NCI-H1048 (cell line): ENCODE measurements at places on chromosomes 6 and 20.

DNA sequence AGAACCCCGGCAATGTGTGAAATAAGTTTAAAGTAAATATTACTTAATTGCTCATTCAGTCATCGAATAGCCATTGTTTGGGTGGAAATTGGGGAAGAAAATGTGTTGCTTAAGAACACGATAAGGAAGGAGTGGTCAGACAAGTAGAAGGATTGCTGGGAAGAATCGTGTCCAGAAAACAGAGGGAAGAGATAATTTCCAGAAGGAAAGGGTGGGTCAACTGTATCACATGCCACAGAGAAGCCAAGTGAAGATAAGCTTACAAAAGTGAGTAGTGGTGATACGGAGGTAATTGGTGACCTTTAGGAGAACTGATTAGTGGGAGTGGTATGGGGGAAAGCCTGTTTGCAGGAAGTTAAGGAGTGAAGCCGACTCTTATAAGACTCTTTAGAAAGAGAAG lies 306.2 kb downstream of the SOX4 start:
- DNase-seq: no peak

DNA sequence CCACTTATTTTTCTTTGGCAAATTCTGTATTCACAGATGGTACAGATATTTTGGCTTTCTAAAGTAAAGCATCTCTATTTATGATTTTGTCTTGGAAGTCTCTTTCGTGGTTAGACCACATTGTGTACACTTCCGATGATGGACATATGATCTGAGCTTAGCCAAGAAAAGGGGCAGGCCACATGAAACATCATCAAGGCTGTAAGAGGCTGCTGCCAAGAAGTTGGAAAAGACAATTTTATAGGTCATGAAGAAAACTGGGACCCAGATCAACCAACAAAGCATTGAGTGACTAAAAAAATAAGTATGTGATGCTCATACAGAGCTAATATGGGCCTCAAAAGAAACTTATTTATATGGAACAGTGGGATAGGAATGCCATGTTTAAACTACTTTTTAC lies 266.4 kb downstream of the HAO1 start:
- DNase-seq: no peak

DNA sequence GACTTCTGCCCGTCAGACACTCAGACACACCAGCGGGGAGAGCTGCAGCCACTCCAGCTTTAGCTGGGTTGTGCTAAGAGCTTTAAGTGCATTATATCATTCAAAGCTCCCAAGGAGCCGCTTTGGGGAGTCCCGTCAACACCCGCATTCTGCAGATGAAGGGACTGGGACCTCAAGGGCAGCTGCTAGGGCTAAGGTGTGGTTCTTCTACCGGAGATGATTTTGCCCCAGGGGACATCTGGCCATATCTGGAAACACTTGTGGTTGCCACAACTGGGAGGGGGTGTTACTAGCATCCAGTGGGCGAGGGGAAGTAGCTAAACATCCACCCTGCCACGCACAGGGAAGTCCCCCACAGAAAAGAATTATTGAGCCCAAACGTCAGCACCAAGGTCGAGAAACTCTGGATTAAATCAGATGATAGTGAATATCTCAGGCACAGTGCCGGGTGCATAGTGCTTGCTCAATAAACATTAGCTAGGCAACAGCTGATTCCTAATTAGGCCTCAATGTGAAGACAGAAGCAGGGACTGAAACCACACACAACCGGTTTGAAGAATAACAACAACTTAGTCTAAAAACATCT lies 29.6 kb downstream of the PMEPA1 start:
- no peak for DNase-seq

DNA sequence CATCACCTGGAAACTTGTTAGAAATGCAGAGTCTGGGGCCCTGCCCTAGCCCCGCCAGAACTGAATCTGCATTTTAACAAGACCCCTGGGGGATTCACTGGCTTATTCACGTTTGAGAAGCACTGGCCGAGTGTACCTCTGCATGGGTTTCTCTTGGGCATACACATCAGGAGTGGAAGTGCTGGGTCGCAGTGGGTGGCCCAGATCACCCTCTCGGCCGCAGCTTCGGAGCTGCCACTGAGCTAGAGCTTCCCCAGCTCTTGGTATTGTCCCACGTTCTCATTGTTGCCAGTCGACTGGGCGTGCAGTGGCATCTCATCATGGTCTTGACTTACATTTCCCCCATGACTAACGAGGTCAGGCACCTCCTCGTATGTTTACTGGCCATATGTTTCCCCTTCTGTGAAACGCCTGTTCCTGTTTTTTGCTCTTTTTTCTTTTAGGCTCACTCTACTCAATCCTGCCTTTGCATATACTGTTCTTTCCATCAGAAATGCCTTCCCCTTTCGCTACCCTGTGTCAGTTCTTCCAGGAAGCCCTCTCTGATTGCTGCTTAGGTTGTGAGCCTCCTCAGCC lies 3.0 kb upstream of the DLGAP4 start:
- no peak for DNase-seq

DNA sequence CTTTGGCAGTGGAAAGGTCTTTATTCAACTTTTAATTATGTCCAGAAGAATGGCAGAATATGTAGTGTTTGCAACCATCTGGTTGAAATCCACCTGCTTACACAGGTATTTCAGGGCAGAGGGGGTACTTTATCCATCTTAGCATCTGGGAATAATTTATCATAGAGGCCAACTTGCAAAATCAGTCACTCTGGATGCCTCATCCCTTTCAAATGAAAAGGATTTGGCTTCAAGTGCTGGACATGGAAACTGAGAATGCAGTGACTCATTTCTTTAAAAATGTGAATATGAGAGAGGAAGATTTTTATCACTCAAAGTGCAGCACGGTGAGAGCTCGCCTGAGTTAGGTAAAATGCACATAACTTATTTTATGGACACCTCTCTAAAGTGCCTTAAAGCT lies 758.3 kb downstream of the KIF16B start:
- DNase-seq: no peak

- no peak for DNase-seq
Observed at GRCh38 chr6:104908031-104908887, 48.5 kb upstream of the HACE1 start.

- no peak for DNase-seq
Observed at GRCh38 chr6:138257638-138258040, 39.3 kb upstream of the PBOV1 start.

- no peak for DNase-seq
Observed at GRCh38 chr6:85421972-85422371, 27.9 kb upstream of the NT5E start.

DNA sequence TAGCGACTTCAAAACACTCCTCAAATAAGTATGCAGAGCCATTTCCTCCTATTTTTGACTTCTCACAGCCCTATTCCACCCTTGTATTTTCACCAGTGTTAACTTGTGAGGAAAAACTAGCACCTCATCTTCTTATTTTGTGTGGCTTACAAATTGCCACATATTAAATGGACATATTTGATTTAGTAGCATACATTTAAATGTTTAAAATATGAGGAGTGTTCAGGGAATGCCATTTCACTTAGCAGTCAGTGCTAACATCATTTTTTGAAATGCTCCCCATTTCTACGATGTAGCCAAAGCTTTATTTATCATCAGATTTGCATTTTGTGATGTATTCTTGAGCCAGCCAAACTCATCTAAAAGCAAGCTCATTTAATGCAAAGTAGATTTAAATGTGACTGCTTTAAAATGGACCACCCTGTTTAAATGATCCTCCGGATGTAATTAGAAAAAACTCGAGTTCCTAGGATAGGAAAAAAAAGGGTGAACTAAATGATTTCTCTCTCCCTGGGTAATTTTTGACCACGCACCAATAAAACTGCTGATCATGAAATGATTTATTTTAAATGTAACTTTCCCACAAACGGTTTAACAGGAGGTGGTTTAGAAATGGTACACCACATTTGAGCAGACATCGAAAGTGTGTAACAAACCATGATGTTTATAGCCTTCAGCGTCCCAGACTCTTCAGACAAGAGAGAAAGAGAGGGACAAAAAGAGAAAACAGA lies 172.6 kb downstream of the CD83 start:
- DNase-seq: peak; percentile 28

GRCh38 chr6:52055451-52055850 lies 32.0 kb downstream of the PKHD1 start:
- DNase-seq: no peak

DNA sequence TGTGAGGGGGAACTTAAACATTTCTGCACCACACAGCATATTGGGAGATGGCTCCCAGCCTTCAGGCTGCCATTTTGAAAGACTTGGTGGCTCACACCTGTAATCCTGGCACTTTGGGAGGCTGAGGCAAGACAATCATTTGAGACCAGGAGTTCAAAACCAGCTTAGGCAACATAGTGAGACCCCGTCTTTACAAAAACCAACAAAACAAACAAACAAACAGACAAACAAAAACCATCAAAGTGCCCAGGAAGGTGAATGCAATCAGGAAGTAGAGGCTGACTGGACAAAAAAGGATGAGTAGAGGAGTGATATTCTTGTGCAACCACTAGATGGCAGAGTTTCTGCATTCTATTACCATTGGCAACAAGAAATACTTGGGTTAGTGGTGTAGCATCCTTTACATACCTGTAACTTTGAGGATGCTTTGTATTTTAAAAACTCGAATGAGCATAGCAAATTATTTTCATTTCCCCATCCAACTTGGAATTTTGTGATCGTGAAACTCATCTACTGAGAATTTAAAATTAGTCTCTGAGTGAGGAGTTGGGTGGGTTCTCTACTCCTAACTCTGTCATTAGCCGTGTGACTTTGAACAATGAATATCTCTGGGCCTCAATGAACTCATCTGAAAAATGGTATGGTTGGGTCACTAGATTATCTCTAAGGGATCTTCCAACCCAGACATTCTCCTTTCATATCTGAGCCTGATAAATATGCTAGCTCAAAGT lies 84.4 kb downstream of the CRYBG1 start:
- peak; percentile 28 for DNase-seq

DNA sequence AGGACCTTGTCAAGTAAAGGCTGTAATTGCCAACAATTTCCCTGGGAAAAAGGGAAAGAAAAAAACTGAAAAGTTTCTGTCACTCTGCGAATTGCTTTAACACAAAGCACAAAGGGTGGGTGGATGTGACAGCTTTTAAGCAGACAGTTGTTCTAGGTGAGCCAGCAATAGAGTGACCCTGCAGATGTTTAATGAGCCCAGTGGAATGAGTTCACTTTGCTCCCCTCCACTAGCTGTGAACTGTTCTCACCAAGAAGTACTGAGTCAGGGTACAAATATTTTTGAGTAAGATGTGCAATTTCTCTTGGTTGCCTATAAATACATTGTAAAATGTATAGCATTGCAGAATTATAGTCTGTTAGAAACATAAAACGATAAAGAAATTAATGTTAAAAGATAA lies 26.2 kb upstream of the LRRC1 start:
- no peak for DNase-seq

GRCh38 chr20:38372806-38373205 lies 26.5 kb downstream of the LBP start:
- DNase-seq: no peak

- DNase-seq: no peak
Observed at GRCh38 chr6:135540207-135540840, 42.8 kb upstream of the AHI1 start.
